ENCODE measurements at places on chromosomes 16 and 17.

DNA sequence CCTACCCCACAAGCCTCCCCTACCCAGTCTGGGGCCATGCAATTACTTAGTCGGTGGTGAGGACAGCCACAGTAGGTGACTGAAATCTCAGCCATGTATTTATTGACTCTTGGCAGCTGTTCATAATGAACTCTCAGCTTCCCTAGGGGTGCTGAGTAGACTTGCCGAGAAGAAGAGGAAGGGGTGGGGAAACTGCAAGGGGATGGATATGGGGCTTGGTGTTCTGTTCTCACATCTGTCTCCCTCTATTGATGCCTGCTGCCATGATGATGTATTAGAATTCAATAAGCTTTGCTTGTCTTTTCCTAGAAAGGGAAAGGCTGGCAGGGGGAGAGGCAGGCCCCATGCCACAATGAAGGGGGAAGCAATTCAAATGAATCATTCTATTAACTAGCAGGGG, 112.9 kb downstream of the GP2 start:
- DNase-seq: no peak

GRCh38 chr17:15086776-15087295, 178.3 kb downstream of the PMP22 start:
- DNase-seq: no peak

DNA sequence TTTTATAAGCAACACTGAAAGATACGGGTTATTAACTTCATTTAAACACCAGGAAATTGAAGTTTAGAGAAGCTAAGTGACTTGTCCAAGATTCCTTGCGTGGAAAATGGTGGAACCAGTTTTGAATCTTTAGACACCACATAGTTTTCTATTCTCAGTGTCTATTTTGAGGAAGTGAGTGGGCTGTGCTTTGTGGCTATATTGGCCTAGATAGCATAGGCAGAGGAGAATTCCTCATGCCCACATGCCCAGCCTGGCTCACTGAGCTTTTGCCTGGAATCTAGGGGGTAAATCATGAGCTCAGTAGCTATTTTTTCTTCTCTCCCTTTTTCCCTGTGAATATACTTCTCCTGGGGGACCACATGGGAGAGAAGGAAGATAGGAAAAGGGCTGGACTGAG, 431.3 kb downstream of the HS3ST3B1 start:
- DNase-seq: no peak

GRCh38 chr17:32916134-32916533, 11.8 kb upstream of the TMEM98 start:
- no peak for DNase-seq
